Mucosa of descending colon (tissue), 3 donors: ENCODE measurements at places on chromosomes 16 and 17. TPM values are rescaled to one million over a fixed set of nuclear protein-coding genes. Genes with fewer than 3 reads are reported as not detected.

DNA sequence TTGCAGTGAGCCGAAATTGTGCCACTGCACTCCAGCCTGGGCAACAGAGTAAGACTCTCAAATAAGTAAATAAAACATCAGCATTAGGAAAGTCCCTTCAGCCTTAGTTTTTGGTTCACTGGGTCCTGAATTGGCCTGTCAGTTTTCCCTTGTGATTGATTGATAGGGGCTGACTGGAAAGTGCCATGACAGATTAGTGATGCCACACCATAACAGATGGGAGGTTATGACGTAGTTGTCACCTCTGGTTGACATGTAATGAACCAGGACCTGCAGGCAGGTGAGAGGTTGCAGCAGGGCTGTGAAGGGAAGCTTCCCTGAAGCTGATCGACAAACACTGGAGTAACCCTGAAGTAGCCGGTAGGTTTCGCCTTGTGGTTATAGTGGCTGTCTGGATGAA lies 41.8 kb downstream of the CDH3 start:
- DNase-seq, result no peak

DNA sequence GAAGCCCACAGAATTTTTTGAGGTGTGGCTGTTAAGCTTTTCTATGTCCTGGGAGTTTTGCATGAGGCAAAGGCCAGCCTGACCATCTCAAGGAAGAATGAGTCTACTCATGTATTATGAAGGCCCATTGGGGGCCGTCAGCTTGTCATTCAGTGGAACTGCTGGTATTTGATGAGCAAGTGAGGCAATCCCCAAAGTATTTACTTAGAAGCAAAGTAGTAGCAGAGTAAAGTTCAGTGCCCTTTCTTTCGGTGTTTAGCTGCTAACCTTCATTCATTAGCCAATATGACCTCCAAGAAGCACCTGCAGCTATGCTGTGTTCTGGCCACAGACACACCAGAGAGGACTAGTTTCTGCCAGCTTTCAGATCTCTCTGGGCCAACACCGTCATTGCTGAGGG lies 80.2 kb downstream of the RPA1 start:
- no peak for DNase-seq

- no peak for DNase-seq
Observed at GRCh38 chr16:17414916-17415315, 55.8 kb downstream of the XYLT1 start.

DNA sequence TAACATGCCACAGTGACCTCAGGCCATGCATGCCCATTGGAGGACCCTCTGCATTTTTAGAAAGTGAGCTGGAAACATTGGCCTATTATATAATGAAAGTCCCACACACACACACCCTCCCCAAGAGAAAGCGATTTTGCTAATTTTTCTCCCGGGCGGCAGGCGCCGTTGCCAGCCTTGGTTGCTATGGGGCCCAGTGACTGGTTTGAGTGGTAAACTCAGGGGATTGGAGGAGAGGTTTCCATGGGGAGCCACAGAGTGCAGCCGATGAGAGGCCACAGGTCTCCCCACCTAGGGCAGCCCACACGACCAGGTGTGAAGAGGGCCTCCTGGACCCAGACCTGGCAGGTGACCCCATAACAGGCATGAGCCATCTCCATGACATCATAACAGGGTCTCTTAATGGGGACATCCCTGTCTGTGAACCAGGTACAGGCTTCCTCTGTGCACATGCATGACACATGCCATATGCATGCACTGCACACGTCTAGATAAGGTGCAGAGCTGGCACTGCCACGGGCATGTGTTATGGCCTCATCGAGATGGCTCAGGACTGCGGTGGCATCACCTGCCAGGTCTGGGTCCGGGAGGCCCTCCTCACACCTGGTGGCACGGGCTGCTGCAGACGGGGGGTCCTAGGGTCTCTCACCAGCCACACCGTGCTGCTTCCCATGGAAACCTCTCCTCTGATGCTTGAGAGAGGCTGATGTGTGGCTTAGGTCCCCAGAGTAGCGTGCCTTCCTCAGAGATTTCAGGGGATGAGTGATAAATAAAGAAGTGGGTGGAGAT lies 144.1 kb downstream of the RBFOX3 start:
- DNase-seq, result no peak

DNA sequence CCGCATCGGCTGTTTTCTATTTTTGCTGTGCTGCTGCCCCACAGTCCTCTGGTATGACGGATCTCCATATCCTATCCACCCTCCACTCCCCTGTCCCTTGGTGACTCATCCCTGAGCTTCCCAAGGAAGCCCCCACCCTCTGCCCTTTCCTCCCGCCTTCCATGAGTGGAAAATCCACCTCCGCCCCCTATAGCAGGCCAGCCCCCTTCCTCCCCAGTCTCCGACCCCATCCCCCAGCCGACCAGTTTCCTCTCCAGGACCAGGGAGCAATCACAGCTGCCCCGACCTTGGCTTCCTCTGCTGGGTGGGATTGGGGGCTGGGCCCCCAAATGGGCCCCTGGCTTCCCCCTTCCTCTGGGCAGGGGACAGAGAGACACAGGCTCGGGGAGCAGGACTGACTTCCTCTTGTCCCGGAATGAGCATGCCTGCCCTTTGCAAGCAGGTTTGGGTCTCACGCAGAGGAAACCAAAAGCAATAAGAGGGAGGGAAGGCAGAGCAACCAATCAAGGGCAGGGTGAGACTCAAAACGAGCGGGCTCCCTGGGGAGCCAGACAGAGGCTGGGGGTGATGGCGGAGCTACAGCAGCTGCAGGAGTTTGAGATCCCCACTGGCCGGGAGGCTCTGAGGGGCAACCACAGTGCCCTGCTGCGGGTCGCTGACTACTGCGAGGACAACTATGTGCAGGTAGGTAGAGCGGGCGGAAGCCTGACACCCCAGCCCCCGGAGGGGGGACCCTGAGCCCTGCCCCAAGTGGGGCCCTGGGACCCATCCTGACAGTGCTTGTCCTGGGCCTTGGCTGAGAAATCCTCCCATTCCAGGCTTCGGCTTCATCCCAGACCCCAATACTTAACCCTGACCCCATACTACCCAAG lies at the start of the genes ABI3 and GNGT2:
TSS of gene ABI3 (plus strand) at position 550 of the 872 bp plus-strand sequence. CDS start at position 568, 18 bp downstream.
TSS of gene GNGT2 (minus strand) at position 417 of the 872 bp plus-strand sequence. CDS start 3,152 bp downstream, outside the sequence.
- DNase-seq, result peak; percentile 60

DNA sequence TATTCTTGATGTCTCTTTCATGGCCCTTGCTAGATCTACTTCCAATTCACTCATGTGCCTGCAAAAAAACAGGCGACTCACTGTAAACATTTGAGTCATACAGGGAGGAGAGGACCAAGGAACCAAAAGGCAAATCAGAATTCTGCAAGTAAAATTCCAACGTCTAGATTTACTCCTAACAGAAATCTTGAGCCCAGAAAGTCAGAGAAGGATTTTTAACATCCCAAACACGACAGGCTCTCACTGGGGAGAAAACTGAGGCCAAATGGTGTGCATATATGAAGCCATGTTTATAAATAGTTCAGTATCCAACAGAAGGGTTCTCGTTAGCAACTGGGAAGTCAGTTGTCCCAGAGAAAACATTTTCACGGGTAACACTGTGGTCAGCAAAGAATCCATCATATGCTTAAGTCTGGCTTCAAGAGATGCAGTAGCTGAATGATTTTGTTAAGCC lies 40.1 kb downstream of the LITAF start:
- no peak for DNase-seq

Gene KRTAP4-1
- not detected for total RNA-seq

GRCh38 chr17:72556944-72557826 lies 436.4 kb downstream of the SOX9 start:
- DNase-seq, result peak; percentile 68

GRCh38 chr17:33977729-33978514 lies 277.2 kb upstream of the CCL2 start:
- no peak for DNase-seq

DNA sequence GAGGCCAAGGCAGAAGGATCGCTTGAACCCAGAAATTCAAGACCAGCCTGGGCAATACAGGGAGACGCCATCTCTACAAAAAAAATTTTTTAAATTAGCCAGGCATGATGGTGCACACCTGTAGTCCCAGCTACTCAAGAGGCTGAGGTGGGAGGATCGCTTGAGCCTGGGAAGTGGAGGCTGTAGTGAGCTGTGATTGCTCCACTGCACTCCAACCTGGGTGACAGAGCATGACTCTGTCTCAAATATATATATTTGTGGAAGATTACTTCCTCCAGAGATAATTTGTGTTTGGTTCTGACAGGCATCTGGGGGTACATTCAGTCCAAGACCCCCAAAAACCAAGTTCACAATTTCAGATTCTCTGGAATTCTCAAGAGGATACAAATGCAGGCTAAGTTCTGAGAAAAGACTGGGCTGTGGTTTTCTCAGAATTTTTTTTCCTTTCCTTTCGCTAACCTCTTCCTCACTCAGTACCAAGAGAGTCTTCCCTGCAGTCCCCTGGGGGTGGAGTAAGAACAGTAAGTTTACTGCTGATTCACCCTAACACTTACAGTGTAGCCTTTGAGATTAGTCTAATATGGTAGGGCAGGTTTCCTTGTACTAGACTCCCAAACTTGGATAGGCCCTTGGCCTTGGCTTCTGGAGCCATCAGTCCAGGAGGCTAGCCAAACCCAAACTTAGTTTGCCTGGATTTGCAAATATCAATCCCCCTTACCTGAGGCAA lies 15.1 kb downstream of the GSDMB start:
- DNase-seq, result no peak

- no peak for DNase-seq
Observed at GRCh38 chr17:4189280-4189679, 46.3 kb downstream of the CYB5D2 start.

Gene CIITA
- 9.1 TPM for total RNA-seq

DNA sequence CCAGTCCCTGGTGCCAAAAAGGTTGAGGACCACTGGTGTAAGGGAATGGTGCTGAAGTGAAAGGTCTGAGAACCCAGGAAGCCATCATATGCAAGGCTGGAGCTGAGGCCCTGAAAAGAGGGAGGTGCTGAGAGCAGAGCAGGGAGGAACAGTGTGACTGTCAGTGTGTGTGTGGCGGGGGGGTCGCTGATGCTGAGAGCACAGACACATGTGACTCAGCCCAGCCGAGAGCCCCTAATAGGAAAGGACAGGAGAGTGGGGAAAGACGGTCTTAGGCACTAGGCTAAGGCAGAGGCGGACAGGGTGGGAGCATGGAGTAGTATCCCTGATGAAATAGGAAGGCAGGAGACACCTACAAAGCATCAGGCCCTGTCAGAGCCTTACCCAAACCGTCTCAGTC lies 1.2 kb downstream of the B9D1 start:
- DNase-seq, result no peak

DNA sequence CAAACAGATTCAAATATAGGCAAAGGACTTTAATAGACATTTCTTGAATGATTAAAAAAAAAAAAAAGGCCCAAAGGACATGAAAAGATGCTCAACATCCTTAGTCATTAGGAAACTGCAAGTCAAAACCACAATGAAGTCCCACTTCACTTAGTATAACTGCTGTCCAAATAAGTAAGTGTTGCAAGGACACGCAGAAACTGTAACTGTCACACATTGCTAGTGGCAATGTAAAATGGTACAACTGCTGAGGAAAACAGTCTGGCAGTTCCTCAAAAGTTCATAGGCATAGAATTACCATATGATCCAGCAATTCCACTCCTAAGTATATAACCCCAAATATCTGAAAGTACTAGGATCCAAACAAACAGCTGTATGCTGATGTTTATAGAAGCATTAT lies 112.7 kb downstream of the BRIP1 start:
- DNase-seq, result no peak

Gene HOXB5
- total RNA-seq, result 19.9 TPM

Gene TNFRSF13B
- 1.4 TPM for total RNA-seq

GRCh38 chr17:49995055-49995738 lies at the start of gene DLX3:
Gene DLX3, minus strand, starts transcription at chr17:49995224. Its CDS starts 226 bp downstream, at chr17:49994998.
- DNase-seq, result peak; percentile 73

- no peak for DNase-seq
Observed at GRCh38 chr16:85164838-85165516, 52.7 kb upstream of the CIBAR2 start.

- peak; percentile 58 for DNase-seq
Observed at GRCh38 chr16:89155184-89155679, 16.3 kb upstream of the CDH15 start.

Gene SRR
- total RNA-seq, result 9.7 TPM

DNA sequence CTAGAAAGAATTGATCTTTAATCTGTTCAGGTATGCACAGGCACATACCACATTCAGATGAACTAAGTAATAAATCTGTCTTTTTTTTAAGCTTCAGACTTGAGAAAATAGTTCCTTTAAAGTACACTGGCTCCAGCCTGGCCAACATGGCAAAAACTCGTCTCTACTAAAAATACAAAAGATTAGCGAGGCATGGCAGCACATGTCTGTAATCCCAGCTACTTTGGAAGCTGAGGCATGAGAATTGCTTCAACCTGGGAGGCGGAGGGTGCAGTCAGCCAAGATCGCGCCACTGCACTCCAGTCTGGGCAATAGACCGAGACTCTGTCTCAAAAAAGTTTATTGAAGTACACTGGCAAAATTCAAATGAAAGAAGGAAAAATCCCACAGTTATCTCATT lies 111.0 kb upstream of the NETO2 start:
- no peak for DNase-seq

Gene CD300C
- 1.7 TPM for total RNA-seq

Gene RAMP2
- 10.3 TPM for total RNA-seq

Gene EVI2A
- total RNA-seq, result 4.0 TPM

- no peak for DNase-seq
Observed at GRCh38 chr17:36088670-36089338, 1.1 kb downstream of the CCL3 start.

Gene ZNF830
- 12.6 TPM for total RNA-seq

- no peak for DNase-seq
Observed at GRCh38 chr16:77584205-77584859, 138.0 kb upstream of the NUDT7 start.

- DNase-seq, result no peak
Observed at GRCh38 chr17:32814836-32815235, 62.1 kb downstream of the MYO1D start.

Gene FOXO3B
- 2.0 TPM for total RNA-seq

Gene RAB40C
- total RNA-seq, result 51.0 TPM

Gene TNK1
- 20.7 TPM for total RNA-seq

DNA sequence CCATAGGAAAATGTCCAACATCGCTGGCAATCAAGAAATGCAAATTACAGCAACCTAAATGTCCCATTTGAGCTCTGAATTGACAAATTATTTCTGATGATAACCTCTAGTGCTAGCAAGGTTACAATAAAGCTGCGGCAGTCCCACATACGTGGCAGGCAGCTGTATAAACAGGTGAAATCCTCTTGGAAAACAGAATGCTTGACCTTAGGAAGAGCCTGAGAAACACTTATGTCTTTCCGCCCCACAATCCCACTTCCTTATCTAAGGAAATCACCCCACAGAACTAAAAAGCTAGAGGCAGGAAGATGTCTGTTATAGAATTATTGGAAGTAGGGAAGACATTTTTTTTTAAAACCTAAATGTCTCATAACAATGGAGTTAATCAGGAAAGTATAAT lies 154.3 kb downstream of the KATNIP start:
- DNase-seq, result no peak

Gene MAF
- total RNA-seq, result 25.1 TPM

GRCh38 chr16:79287424-79287917 lies 313.1 kb downstream of the MAF start:
- no peak for DNase-seq
